ENCODE measurements at places on chromosomes 2 and 18.

DNA sequence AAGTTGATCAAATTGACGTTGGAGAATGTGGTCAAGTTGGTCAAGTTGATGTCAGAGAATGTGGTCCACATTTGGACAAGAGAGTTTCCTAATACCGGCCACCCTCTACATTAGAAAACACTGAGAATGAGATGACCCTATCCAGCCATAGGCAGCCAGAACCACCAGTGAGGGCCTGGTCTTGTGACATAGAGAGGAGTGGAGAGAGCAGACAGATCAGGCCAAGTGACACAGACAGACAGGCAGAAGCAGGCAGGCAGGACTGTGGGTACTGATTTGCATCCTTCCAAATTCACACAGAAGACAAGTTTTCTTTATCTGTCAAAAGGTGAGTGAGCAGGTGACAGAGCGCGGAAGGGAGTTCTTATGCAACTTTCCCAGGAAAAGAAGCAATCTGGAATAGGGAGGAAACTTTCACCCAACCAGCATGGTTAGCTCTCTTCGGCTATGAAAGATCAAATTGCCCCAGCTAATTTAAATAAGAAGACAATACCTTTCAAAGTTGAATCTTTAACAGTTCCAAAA lies 109.1 kb upstream of the PID1 start:
- DNase-seq, result no peak

DNA sequence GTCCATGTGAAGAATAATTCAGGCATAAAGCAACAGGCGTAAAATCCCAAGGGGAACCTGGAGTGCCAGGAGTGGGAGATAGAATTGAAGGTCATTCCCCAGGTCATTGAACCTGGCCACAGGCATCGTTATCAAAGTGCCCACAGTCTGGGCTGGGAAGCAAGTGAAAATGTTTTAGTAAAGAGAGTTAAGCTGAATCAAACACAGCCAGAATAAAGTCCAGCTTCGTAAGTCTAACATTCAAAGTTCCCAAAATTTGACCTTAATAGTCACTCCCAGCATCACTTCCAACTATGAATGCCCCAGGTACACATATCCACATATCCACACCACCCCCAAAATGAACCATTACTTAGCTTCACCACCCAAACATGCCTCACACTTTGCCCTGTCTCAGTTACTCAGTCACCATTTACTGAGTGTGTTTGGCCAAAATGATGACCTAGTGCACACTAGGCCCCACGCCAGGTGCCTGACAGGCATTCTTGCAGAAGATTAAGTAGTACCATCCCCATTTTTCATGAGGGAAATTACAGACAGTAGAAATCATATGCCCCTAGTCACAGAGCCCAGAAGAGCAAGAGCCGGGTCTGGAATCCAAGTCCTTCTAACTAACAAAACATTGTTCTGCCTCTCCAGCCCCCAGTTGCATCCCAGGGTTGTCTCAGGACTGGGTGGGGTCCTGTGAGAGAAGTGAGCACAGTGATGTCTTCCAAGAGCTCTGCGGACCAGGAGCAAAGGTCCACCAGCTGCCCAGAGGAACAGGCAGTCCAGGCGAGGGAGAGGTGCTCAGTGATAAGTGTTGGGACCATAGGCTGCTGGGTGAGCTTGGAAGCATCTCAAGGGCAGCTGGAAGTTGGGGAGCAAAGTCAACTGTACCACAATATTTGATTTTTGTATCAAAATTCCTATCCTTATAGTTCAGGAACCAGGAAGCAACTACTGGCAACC lies 65.2 kb upstream of the MYCN start:
- DNase-seq, result no peak

GRCh38 chr2:98324181-98324580 lies 22.1 kb upstream of the CNGA3 start:
- no peak for DNase-seq

DNA sequence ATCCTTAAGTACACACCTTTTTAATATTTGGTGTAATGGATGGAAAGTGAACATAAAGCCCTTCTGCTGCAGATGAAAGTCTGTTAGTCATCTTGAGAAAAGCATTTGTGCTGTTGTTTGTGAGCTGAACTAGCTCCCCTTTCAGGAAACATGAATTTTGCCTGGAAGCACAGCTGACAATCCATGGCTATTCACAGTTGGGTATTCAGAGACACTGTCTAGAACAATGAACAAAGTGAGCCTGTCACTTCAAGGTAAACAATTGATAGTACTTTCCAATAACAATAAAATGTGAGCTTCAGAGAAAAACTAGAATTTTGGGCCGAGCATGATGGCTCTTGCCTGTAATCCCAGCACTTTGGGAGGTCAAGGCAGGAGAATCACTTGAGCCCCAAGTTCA lies 6.8 kb upstream of the EFHD1 start:
- no peak for DNase-seq

DNA sequence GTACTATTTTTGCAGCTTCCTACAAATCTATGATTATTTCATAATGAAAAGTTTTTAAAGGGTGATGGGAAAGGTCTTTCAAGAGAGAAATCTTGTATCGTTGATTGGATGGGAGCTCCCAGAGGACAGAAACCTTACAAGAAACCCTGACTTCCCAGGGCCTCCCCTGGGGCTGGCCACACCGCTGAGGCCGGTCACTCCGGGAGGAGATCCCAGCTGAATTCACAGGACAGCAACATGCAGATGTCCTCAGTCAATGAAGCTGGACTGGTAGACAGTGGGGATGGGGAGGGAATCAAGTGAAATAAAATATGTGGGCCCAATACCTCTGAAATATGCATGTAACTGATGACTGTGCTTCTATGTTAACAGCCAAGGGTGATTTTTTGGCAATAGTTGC lies 135.6 kb downstream of the TFCP2L1 start:
- DNase-seq, result no peak

DNA sequence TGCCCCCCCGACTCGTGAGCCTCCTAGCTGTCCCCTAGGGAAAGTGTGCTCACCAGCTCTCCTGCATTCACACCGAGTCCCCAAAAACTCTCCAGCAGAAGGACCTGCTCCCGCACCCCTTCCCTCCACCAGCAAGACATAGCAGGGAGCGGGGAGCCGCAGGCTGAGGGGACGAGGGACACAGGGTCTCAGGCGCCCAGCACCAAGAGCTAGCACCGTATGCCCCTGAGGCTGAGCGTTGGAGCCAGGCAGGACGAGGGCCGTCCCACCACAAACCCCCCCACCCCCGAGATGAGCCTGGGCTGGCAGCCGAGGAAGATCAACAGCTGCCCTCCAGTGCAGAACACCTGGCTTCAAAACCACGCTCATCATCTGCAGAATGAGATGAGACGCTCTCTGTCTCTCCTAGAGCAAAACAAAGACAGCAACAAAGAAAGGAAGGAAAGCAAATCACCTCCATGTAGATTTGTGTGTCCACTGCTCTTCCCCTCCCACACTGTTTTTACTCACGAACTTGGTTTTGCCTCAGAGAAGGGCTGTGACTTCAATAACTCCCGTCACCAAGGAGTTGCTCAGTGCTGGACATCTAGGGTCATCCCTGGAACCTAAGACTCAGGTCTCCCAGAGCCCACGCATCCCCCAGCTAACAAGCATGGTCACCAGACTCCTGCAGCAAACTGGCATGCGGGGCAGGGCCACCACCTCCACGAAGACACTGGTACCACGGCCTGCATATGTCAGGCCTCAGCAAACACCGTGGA lies 39.7 kb upstream of the SALL3 start:
- DNase-seq, result no peak

- DNase-seq, result no peak
Measured at GRCh38 chr2:172834881-172835280, 99.2 kb downstream of the RAPGEF4 start.

- DNase-seq, result no peak
Measured at GRCh38 chr2:3321825-3322224, 55.8 kb downstream of the EIPR1 start.

DNA sequence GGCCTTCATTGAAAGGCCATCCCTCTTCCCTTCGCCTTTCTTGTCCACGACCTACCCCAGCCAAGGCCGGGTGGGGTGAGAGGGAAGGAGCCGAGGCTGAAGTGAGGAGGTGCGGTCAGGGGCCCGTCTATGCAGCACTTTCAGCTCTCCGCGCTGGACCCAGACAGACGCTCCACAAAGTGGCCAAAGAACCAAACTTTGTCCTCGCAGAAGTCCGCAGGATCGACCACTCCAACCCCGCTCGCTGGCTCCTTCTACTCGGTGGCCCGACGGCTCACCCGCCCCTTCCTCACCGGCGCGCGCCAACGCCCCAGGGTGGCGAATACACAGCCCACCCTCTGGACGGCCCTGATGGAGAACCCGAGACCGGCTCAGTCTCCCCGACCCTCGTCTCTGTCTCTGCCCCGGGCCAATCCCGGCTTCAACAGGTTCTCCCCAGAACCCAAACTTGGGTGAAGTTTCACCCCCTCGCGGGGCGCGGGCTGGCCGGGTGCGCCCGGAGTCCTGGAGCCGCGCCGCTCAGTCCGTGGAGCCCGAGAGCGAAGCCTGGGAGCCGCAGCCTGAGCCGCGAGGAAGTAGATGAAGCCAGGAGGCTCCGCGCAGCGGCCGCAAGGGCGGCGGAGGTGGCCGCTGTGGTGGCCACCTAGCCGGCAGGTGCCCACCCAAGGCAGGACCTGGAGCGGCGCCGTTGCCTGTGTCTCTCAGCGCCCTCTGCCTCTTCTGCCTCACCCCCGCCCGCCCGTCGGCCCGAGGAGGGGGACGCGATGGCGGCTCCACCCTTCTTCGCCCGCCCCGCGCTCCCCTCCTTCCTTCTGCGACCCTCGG lies 26.7 kb upstream of the ALPP start:
- DNase-seq, result no peak

DNA sequence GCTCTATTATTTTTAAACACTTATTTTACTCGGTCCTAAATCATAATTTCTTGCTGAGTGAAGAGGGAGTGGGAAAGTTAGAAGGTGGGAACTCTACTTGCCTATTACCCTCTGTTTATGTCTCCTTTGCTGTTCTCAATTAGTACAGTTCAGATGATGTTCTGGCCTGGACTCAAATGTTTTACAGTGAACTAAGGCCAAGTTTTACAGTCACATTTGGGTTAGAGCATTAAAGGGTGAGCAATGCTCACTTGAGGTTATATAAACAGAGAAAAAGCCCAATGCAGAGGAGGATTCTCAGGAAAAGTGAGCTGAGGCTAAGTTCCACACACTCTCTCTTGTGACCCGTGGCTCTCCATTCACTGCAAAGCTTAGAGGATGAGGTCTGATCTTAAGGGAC lies 52.4 kb downstream of the ITSN2 start:
- DNase-seq, result no peak

DNA sequence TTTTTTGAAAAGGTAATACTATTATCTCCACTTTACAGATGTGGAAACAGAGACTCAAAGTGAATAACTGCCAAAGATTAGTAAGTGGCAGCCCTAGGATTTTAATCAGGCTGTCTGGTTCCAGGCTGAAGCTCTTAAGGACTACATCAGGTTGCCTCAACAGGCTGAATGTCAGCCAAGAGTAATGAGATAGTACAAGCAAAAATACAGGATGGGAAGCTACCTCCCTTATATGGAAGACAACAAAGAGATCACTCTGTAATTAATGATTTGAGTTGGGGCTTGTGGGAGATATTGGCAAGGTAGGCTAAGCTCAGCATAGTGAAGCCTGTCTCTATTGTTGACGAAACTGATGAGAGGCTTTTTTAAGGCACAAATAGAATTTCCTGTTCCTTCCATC lies 323.1 kb downstream of the KCNJ3 start:
- no peak for DNase-seq

GRCh38 chr2:104896446-104896845 lies 42.5 kb downstream of the POU3F3 start:
- DNase-seq, result no peak

- DNase-seq, result no peak
Measured at GRCh38 chr2:230447455-230448451, 31.8 kb downstream of the SP100 start.

DNA sequence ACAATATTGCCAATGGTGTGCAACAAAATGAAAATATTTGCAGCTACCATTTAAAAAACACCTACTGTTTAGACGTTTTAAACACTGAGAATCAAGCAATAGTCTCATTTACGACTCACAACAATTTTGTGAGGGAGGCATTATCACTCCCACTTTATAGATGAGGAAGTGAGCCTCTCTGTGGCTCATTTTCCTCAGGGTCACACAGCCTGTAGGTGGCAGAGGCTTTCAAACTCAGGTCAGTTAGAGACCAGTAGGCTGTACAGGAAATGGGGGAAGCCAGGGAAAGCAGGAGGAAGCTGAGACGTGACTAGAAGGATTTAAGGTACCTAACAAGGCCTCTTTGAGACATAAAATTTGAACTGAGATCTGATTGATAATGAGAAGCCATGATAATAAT lies 95.0 kb upstream of the ZNF521 start:
- no peak for DNase-seq

DNA sequence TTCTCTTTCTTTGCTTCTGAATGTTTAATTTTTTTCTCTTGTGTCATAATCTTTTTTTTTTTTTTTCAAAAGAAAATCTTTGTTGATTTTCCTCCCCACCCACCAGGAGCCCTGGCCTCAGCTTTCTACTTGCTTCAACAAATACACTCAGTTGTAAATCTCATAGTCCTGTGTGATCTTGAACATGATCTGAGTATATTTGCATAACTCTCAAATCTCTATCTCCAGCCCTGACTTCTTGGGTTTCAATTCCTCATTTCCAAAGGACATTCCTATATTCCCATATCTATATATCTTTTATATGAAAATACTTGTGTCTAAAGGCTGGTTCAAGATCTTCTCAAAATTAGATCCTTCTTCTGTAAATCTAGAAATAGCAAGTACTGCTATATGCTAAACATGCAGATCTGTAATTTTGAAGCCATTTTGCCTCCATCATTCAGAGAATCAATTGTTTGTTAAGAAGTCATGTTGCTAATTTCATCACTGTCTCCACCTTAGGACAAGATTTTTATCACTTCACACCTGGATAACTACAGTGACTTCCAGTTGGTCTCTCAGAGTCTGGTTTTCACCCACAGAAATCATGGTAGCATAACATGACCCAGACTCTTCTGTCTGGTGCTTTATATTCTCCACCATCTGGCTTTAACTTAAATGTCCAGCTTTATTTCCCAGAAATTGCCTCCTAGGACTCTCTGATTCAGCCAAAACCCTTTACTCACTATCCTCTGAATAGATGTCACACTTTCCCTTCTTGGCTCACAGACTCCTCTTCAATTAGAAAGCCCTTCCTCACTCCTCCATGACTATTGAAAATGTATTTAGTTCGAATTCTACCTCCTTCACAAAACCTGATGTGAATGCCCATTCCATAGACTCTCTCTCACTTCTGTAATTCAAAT lies 98.1 kb downstream of the ZEB2 start:
- no peak for DNase-seq
